Astrocyte of the spinal cord (primary cell): ENCODE measurements at places on chromosomes 4 and X.

GRCh38 chrX:13470685-13470977 is 98.8 kb upstream of the EGFL6 start:
- DNase-seq = no peak

DNA sequence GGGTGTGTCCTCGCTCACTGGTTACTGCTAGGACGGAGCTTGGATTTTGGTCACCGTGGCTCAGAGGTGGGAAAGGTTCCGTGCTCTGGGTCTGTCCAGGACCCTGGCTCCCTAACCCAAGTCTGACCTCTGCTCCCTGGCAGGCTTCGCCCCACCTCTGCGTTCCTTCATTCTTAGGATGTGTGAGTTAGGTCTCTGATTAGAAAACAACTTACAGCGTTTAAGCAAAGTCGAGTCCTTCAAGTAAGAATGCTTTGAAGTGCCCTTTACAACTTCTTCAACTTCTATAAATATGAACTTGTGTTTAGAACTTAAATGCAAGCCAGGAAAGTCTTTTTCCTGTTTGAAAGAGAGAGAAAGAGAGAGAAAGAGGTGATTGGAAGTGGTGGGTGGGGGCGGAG is 891 bp downstream of the TLR2 start:
- DNase-seq = no peak

GRCh38 chrX:1153940-1154339 is 58.5 kb downstream of the CRLF2 start:
- DNase-seq = no peak

DNA sequence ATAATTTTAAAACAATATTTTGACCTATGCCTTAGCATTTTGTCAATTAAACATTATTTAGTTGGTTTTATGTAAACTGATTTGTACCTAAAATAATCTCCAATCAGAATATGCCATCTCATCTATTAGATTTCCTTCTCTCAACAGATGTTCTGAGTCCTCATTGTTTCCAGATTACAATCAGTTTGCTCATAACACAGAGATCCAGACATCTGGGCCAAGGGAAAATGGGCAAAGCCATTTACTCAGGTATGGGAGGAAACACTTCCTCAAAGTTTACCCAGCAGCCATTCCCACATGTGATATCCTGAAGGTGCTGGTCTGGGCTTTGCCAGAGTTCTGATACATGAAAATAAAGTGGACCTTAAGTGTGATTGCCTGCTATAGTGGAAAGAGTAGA is 217.9 kb upstream of the GPC4 start:
- DNase-seq = no peak

GRCh38 chr4:1599491-1600210 is 84.5 kb downstream of the FAM53A start:
- no peak for DNase-seq

- DNase-seq = no peak
Measured at GRCh38 chr4:932713-933070, 432 bp downstream of the TMEM175 start.

DNA sequence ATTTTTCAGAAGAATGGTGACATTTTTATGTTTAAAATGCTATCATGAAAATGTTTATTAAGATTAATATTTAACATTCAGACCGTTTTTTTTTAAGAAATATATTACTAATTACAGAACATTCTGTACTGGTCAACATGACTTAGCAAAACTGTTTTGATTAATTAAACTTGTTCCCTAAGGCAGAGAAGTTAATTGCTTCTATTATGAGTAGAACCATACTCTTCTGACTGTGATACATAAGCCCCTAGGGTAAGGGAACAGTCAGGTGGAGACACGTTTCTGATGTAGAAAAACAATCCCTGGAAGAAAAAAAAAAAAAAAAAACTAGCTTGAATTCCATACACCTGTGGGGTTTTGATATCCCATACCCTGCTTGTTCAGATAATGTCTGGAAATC is 97.4 kb downstream of the GPM6A start:
- DNase-seq = no peak

DNA sequence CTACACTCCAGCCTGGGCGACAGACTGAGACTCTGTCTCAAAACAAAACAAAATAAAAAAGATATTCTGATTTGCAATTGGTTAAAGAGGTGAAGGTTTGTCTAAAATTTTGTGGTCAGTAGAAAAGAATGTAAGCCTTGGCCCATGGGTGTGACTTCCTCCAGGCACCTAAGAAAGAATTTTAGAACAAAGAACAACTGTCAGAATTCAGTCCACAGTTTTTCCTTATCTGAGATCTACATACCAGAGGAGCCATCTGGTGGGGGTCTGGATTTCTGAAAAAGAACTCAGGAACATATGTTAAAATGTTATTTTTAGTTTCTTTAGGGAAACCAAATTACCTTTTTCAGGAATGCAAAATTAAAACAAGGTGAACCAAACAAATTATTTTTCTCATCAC is 434.1 kb downstream of the ANKRD50 start:
- DNase-seq = peak; percentile 19

- DNase-seq = peak; percentile 11
Measured at GRCh38 chr4:89305712-89306437, 1.7 kb downstream of the GPRIN3 start.

- no peak for DNase-seq
Measured at GRCh38 chr4:733631-733980, 28.0 kb downstream of the PCGF3 start.

- no peak for DNase-seq
Measured at GRCh38 chr4:134326866-134327265, 125.3 kb upstream of the PABPC4L start.

DNA sequence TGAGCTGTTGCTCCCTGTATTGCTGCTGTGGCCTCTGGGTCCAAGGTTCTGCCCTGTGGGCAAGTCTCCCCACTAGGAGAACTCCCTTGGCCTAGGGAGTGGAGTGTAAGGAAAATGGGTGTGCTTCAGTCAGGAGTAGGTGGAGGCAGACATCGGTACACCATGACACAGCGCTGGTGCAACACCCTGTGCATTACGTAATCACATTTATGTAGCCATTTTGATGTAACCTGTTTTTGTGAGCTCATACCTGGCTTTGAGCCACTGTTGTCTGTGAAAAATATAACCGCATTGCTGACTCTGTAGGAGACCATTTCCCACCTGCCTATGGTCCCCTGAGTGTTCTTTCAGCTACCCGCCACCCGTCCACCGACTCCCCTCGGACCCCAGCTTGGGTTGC is 700.5 kb upstream of the AGA start:
- no peak for DNase-seq

DNA sequence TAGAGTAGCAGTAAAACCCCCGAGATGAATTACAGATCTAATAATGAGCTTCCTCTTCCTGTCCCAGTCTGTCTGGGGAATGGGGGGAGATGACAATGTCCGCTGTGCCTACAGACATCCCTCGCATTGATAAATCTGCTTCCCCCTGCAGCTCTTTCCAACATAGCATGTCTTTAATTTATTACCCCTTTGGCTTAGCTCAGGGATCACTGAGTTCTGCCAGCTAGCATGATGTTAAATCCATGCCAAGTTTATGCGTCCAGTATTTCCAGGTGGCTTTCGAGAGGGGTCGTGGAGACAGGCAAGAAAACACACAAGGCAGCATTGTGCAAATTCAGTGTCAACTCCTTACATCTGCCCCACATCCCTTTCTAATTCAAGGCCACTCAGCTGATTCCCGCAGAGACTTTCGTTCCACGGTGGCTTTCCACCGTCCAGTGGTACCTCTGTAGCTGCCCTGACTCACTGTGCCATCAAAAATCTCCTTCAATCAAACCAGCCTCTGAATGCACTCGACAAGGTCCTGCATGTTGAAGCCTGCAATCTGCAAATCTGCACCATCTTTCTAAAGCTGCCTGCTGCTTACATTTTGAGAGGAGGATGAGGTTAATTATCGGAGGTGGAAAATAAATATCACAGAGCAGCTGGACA is 75.1 kb downstream of the MXRA5 start:
- no peak for DNase-seq

- DNase-seq = peak; percentile 84
Measured at GRCh38 chrX:136525738-136526606, 6.0 kb upstream of the VGLL1 start.

DNA sequence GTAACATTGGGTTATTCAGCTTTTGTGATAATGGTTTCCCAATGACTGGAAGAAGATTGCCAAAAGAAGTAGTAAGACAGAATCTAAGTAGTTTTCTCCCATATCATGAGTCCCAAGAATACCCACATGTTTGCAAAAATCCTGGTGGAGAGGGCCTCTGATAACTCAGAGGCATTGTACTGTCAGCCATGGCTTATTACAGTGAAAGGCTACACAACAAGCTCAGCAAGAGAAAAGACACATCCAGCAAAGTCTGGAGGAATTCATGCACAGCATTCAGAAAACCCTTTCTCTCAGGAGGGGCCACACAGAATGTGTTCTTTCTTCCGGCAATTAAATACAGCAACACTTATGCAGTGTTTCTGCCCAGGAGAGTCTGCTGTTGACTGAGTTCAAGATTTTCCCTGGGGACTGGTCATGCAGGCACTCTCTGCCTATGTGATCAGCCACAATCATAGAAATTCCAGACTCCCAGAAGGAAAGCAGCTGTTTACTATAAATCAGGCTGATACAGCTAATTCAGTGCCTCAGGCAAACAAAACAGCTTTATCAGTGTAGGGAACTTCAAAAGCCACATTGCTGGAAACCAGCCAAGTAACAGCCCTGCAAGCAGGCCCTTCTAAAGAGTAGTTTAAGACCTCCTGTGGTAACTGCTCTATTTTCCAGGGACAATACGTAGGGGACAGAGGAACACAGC is 937.1 kb downstream of the CCSER1 start:
- peak; percentile 77 for DNase-seq

DNA sequence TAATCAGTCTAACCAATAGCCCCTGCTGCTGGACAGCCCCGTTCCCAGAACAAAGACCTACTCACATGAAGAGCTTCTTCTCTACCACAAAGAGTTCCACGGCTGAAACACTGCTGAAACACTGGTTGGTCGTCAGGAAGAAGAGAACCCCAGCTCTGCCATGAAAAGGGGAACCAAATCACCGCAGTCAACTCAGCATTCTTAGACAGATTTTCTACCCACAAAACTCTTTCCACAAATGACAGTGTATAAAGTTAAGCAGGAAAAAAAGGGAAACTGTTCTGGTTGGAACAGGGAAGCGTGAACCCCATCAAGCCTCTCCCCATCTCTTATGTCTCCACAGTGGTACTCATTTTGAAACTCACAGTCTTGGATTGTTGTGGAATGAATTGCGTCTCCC is 57.3 kb downstream of the ABCG2 start:
- DNase-seq = no peak

DNA sequence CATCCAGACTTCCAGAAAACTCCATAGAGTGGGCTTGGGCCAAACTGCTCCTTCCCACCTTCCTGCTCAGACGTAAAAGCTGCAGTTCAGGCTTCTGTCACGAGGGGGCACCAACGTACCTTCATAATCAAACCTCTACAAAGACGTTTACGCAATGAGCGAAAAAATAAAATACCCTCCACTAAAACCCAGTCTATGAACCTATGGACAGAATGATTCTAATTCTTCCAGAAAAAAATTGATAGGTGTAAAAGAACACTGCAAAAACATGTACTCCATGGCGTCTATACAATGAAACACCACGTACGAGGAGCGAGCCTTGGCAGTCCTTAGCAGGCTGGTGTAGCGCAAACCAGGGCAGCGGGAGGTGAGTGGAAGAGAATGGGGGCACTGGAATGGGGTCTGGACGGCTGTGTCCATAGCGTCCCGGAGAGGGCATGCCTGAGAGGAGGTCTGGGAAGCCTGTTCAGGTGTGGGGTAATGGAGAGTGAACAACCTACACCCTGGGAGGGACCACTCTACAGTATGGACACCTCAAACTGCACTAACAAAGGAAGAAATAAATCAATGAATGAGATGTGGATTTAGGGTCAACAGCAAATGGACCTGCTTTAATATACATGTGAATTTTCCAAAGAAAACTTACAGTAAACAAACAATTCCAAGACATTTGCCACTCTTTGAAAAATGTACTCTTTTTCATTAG is 14.4 kb upstream of the RAB40A start:
- peak; percentile 75 for DNase-seq
